ENCODE measurements at places on chromosomes 5 and 9.

DNA sequence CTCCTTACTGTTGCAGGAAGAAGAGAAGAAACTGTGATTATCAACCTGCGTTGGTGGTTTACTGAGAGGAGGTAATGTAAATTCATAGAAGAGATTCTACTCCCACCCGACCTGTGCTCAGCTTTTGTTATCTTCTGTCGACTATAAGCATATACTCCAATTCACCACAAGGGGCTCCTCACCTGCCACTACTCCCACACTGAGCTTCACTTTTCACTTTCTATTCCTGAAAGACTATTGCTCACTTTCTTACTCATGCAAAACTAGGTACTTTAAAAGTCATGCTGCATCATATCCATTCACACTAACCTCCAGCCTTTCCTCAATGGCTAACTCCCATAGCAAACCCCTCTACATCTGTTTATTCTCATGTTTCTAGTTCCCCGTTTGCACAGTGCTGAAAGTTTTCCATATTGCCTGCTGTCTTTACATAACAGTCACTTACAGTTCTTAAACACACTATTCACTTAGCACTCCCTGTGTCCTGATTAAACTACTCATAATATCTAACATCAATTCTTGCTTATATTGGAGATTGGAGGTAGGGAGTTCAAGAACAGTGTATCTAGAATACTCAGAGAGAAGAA lies 1062.6 kb downstream of the NR2F1-AS1 start:
- no peak for DNase-seq

GRCh38 chr9:108994695-108995094 lies 18.6 kb downstream of the CTNNAL1 start:
- DNase-seq, result no peak

GRCh38 chr5:154228696-154229095 lies 38.2 kb downstream of the GALNT10 start:
- no peak for DNase-seq

- no peak for DNase-seq
These were observed 443.1 kb downstream of the ZNF608 start for GRCh38 chr5:124303366-124303765.

DNA sequence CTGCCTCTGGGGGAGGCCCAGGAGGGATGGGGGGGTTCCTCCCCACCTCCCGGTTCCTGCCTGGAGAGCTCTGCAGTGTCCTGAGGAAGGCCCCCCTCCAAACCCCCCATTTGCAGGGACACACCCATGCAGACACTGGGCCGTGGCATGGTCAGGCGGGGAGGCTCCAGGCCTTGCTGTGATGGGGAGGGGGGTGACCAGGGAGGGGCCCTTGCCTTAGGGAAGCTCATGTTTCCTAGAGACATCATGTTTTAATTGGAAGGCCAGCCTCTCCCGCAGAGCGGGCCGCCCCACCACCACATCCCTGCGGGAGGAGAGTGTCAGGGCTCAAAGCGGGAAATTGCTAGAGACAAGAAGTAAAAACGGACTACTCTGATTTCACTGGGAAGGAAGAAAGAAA lies 12.0 kb downstream of the PRRX2 start:
- DNase-seq, result no peak

DNA sequence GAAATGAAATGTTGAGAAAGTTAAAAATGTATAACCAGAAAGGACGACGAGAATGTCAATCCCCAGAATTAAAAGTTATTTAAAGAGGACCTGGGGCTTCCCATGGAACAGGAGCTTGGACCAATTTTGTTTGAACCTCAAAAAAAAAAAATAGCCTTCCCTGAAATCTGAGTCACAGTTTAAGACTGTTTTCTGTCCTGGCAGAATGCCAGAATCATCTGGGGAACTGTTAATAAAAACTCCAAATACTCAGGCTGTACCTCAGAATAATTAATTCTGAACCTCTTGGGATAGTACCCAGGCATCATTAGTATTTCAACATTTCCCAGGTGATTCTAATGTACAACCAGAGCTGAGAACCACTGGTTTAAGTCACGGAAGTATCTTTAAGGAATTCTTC lies 102.2 kb upstream of the SLCO6A1 start:
- DNase-seq, result no peak

DNA sequence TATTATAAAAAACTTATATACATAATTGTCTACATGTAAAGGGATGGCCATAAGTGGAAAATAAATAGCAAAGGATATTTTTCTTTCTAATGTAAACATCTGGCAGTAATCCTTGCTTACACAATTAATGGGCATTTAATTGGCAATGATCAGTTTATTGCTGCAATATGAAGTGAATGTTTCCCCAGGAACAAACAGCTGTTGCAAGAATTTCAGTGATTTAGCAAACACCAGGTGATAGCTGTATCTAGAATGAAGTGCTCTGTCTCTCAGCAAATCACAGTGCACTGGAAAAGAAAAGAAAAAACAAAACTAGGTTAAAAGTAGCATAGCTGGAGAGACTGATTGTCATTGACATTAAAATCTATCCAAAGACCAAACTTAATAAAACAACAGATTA lies 594.5 kb upstream of the ARRDC3 start:
- DNase-seq, result no peak

GRCh38 chr5:55570026-55570425 lies 35.3 kb upstream of the PLPP1 start:
- no peak for DNase-seq

GRCh38 chr9:10534850-10535249 lies 78.0 kb downstream of the PTPRD start:
- DNase-seq, result no peak

DNA sequence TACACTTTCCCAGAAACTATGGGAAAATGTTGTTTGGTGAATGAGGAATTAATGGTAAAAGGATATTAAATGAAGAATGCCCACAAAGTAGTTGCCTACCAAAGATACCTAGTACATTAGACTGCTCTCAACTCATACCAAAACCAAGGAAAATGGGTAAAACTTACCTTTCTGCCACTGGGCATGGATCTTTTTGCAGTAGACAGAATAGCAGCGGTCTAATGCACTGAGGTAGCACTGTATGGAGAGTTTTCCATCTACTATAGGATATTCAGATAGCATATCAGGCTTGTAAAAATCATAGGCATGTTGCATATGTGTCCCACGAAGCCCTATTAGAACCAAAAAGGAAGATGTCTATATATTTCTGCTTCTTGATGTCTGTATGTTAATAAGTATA lies 16.4 kb downstream of the HMGCS1 start:
- DNase-seq, result no peak

GRCh38 chr5:25441810-25442209 lies 797.0 kb upstream of the CDH10 start:
- DNase-seq, result no peak

- no peak for DNase-seq
These were observed 25.1 kb upstream of the LPAR1 start for GRCh38 chr9:111063332-111063731.

- DNase-seq, result no peak
These were observed 149.6 kb upstream of the ATP10B start for GRCh38 chr5:161001604-161002003.

DNA sequence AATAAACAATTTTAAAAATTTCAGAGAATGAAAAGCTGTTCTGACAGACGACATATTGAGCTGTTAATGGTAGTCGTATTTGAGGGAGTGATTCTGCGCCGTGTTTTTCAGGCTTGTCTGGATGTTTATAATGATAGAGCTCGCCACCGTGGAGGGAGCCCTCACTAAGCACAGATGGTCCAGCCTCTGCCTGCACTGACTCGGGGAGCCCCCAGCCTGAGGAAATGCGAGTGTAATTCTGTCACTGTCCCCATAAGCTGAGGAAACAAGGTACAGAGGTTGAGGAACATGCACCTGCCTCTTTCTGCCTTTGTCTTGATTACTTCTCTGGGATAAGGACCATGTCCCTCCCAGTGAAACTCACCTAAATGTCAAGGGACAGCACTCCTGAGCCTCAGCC lies 7.4 kb upstream of the DBH start:
- DNase-seq, result no peak

GRCh38 chr9:16960084-16960483 lies 89.6 kb upstream of the BNC2 start:
- no peak for DNase-seq

GRCh38 chr5:95237324-95237723 lies 47.6 kb downstream of the MCTP1 start:
- no peak for DNase-seq

GRCh38 chr5:101929628-101930027 lies 366.5 kb downstream of the SLCO4C1 start:
- no peak for DNase-seq

DNA sequence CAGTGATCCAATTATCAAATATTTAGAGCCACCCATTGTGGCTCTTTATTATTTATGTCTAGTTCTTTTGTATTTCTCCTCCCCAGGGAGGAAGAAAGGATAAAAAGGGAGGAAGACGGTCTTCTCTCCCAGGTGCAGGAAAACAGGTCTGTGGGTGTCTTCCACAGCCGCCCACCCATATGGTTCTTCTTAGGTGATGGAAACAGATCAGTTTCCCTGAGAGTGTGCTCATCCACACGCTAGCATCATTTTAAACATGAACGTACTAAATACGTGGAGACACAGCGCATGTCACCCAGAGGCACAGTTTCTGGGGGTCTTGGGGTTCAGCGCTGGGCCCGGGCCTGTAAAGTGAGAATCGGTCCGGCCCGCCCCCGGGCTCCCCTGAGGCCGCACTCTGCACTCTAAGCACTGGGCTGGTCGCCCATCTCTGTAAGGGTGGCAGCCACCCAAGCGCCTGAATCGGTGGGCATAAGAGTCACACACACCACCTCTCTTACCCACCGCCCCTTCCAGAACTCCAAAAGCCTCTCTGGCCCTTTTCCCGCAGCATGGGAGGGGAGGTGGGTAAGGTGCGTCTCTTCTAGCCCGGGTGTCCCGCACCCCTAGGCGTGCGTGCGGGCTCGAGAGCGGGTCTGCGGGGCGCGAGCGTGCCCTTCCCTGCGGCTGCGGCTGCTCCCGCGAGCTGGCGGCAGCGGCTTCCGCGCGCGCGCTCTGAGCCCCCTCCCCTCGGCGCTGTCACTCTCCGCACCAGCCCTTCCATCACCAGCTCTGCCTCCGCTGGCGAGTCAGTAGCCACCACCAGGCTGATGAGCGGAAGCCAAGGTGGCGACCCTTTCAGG lies 1.3 kb downstream of the PTCH1 start:
- no peak for DNase-seq

GRCh38 chr5:143170977-143171376 lies 232.5 kb downstream of the NR3C1 start:
- no peak for DNase-seq

GRCh38 chr9:23630488-23630887 lies 195.6 kb downstream of the ELAVL2 start:
- no peak for DNase-seq

DNA sequence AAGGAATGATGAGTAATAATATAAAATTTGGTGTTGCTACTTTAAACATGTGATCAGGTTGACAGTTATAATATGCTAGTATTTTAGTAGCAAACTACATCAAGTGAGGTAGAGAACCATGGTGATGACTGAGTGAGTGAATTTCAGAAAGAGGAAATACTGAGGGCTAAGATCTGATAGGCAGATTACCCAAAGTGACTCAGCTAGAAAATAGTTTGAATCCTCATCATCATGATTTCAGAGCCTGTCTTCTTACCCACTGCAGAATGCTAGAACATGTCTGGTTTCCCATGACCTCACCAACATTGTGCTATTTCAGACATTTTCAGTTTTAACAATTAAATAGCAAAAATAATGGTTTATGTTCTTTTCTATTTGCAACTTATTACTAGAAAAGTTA lies 602.1 kb downstream of the TAF11L14 start:
- DNase-seq, result no peak

GRCh38 chr5:34657988-34658387 lies 1.9 kb downstream of the RAI14 start:
- DNase-seq, result no peak

GRCh38 chr5:151569132-151570046 lies 21.7 kb downstream of the FAT2 start:
- DNase-seq, result peak; percentile 8

GRCh38 chr5:112636751-112637150 lies 100.9 kb upstream of the APC start:
- DNase-seq, result no peak

- no peak for DNase-seq
These were observed 5.7 kb downstream of the ASS1 start for GRCh38 chr9:130450344-130451003.

DNA sequence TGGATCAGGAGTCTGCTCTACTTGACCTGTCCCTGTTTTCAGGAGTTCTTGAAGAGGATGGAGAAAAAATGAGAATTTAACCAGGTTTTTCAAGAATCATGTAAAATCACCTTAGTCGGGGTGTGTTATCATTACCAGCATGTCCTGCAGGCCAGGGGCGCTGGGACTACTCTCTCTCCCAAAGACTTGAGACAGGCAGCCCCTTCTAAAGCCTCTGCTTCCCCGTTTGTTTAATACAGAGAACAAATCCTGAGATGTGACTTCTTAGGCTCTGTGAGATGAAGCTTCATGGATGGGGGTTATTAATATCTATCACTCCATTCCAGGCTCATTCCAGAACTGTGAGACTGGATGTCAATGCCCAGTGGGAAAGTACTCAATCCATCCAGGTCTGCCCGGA lies 3.0 kb downstream of the PAX5 start:
- no peak for DNase-seq

DNA sequence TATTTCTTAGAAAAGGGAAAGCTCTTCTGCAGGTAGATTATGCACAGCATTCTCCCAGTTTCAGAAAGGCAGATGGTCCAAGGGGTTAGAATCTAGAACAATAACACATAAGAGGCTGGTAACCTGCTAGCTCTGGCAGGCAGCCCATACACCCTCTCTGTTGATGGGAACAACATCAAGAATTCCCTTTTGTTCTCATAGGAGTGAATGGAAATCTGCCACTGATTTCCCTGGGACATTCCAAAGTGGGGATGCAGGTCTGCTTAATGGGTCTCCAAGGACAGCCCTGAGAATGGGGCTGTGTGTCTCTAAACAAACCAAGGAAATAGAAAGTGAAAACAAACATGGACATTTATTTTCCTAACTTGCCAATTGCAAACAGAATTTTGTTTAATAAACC lies 456.8 kb downstream of the EBF1 start:
- no peak for DNase-seq

GRCh38 chr9:18238752-18239447 lies 235.1 kb upstream of the ADAMTSL1 start:
- no peak for DNase-seq

- DNase-seq, result no peak
These were observed 60.6 kb upstream of the ZFR start for GRCh38 chr5:32504989-32505596.

- no peak for DNase-seq
These were observed 55.9 kb upstream of the PHF2 start for GRCh38 chr9:93520523-93520922.

DNA sequence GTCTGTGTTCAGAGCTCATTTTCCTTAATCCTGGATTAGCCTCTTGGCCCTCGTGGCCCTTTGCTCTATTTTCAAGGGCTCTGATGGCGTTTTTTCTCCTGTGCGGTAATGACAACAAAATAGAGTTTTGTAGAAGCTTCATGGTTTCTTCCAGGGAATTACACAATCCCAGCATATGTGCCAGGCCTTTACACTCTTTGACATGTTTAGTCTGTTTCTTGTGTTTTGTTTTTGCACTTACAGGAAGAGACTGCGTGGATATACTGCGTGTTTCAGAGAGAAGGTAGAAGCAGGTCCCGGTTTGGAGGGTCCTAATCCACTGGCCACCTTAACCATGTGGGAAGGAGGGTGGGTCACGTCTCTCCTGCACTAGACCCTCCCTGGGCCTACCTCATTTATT lies 400.2 kb upstream of the IRX4 start:
- no peak for DNase-seq

GRCh38 chr5:124650951-124651662 lies 95.3 kb downstream of the ZNF608 start:
- DNase-seq, result no peak

Data from stimulated activated CD4-positive, alpha-beta T cell treated with anti-CD3 and anti-CD28 coated beads, Interleukin-12 subunit alpha, Interleukin-12 subunit beta, amount 100 ng/mL, for 24 hours (primary cell).